GM06990 (cell line): ENCODE measurements at places on chromosomes 11 and 22.
A peak's percentile ranks its signal among the peaks of the same experiment; 100 is the strongest.

DNA sequence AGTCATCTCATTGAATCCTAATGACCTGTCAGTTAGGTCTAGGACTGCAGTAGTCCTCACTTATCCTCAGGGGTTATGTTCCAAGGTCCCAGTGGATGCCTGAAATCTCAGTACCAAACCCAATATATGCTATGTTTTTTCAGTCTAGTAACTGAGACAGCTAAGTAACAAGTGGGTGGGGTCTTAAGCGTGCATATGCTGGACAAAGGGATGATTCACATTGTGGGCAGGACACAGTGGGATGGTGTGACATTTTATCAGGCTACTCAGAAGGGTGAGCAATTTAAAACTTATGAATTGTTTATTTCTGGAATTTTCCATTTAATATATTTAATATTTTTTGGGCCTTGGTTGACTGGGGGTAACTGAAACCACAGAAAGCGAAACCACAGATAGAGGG lies 29.0 kb downstream of the DDX10 start:
- DNase-seq = no peak

DNA sequence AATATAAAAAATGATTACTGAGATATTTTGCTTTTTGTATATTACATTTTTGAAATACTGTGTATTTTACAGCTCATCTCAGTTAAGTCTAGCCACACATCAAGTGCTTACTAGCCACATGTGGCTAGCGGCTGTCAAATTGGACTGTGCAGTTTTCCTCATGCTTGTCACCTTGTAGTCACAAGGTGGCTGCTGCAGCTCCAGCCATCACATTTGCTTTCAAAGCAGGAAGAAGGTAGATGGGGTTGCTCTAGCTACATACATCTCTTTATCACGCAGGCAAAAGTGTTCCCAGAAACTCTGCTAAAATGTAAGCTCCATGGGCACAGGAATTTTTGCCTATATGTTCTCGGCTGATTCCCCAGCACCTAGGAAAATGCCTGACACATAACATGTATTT lies 61.5 kb downstream of the MICAL2 start:
- no peak for DNase-seq

GRCh38 chr11:79018371-79018849 lies 422.4 kb downstream of the TENM4 start:
- no peak for DNase-seq

DNA sequence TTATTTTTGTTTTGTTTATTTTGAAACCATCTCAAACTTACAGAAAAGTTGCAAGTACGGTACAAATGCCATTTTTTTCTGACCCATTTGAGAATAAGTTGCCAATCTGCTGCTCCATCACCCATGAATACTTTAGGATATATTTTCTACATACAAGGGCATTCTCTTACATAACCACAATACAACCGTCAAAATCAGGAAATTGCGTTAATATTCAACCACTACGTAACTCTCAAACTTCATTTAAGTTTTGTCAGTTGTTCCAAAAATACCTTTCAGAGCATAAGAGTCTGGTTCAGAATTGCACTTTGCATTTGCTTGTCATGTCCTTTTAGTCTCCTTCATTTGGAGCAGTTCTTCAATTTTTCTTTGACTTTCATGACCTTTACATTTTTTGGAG lies 194.3 kb upstream of the BDNF start:
- DNase-seq = no peak

DNA sequence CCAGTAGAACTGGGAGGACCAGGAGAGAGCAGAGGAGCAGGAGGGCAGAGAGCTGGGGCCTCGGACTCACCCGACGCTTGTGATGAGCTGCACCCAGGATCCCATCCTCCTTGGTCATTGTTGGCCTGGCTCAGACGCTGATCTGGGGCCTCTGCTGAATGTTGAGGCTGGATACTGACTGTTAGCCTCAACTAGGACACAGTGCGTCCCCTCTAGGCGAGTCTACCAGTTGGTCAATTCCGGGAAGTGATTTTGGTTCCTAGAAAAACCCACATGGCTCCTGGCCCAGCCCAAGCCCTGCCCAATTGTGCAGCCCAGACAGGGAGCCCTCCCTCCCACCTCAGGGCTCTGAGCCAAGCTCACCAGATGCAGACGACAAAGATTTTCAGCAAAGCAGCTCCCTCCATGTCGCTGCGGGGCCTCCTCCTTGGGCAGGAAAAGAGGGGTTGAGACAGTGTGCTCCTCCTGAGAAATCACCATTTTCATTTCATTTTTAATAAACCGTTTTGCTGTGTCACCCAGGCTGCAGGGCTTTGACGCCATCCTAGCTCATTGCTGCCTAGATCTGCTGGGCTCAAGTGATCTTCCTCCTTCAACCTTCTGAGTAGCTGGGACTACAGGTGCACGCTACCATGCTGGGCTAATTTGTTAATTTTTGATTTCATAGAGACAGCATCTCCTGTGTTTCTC lies at the start of gene APOL4:
APOL4 (minus strand) TSS at position 180 of the 690 bp plus-strand sequence; CDS start at position 105, 75 bp downstream.
- DNase-seq = no peak

GRCh38 chr11:92347454-92347853 lies 122.8 kb downstream of the FAT3 start:
- DNase-seq = no peak

- DNase-seq = no peak
Observed at GRCh38 chr11:134385774-134386565, 26.1 kb downstream of the B3GAT1 start.

DNA sequence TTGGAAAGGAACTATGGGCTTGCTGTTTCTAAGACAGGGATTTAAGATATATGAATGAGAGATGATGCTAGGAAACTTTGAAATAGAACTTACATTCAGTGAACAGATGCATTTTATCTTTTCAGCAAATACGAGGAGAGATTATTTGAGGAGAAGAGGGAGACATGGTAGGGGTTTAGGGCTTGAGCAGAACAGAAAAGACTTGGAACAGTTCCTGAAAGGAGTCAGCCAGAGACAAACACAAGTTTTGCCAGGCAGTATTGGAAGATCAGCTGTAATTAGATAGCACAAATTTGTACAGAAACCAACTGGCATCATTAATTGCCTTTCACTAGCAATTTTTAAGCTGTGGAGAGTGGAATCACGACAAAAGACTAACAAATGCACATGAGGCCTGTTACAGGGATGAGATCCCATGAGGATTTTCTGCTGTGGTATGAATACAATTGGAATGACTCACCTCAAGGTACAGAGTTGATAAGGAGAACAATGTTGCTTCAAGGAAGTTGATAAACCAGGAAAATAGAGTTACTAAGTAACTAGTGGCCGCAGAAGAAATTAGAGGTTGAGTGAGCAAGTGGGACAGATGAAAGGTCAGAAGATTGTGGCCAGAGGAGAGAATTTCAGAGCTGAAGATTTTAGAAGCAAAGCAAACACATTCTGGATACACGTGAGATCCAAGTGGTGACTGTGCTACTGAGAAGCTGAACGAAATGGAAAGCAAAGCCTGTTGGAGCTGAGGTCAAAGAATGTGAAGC lies 67.9 kb downstream of the CYB5R2 start:
- DNase-seq = no peak

- DNase-seq = no peak
Observed at GRCh38 chr11:3155691-3156258, 9.3 kb downstream of the OSBPL5 start.

GRCh38 chr11:7858006-7858405 lies 61.3 kb upstream of the OR5P2 start:
- DNase-seq = no peak

GRCh38 chr11:32894149-32894827 lies 1.7 kb downstream of the QSER1 start:
- peak; percentile 17 for DNase-seq

- no peak for DNase-seq
Observed at GRCh38 chr11:86615487-86615886, 56.9 kb downstream of the ME3 start.

DNA sequence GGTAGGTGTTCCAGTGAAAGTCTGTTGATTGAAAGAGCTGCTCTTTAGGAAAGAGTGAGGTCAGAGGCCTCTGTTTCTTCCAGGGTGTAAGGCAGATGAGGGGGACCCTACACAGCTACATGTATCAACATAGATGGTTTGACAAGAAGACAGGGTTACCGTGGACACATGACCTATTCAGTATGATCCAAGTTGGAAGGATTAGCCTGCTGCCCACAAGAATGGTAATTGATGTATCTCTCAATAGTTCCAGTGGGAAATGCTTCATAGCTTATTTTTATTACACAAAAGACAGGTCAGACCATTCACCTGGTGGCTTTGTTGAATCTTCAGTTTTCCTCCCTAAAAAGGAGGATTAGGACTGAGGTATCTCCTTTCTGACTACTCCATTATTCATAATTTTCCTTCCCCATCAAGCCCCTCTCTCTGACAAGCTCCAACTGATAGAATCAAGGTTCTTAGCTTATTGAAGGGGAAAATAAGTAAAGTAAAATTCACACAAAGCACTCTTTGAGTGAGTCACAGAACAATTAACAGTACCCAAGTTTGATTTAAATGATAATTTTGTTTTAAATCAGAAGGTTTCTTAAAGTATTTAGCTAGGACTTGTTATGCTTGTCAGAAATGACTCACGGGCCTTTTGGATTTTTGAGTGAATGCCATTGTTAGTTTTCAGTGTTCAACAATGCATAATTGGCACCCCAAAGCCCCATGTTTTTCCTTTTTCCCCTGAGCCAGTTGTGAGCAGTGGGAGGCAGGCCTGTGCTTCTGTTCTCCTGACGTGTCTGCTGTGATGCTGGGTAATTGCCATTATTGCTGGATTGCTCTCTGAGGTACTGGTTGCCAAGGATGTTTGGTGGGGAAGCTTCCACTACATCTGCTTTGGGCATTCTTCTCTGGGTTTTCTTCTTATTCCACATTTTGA lies 373.2 kb downstream of the DDX10 start:
- DNase-seq = no peak

- no peak for DNase-seq
Observed at GRCh38 chr22:33076343-33076742, 18.2 kb upstream of the SYN3 start.

- no peak for DNase-seq
Observed at GRCh38 chr11:11969380-11970215, 38.8 kb downstream of the DKK3 start.

GRCh38 chr11:80593648-80594374 lies 1153.0 kb upstream of the TENM4 start:
- no peak for DNase-seq

- no peak for DNase-seq
Observed at GRCh38 chr11:17415523-17416104, 27.2 kb upstream of the KCNJ11 start.

DNA sequence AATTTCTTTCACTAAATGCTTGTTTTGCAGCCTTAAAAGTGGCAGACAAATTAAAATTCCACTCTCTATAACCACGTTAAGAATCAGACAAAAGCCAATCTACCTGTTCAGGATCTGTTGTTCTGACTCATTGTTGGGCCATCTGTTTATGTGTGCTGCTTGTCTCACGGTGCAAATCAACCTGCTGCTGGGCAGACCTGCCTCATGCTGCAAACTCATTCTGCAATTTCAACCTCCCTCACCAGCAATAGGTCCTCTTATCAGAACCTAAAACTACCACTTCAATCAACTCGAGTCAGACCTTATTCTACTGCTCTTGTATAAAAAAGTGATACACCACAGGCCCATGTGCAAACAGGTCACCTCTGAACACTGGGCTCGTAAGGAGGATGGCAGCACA lies 75.1 kb downstream of the LARGE2 start:
- no peak for DNase-seq

DNA sequence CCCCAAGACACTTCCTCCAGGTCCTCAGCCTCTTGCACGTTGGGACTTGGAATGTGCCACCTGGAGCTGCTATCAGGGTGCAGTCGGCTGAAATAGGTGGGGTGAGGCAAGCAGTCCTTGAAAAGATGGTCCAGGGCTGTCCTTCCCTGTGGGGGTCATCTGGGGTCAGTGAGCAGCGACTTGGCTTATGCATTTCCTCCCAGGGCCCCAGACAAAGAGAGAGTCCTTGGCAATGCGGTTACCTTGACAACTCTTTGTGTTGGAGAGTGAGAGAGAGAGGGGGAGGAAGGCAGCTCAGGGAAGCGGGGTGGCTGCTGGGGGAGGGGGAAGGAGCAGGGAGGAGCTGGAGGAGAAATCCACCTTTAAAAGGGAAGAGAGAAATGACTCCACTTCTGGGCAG lies 93.8 kb downstream of the MIAT start:
- DNase-seq = peak; percentile 11

DNA sequence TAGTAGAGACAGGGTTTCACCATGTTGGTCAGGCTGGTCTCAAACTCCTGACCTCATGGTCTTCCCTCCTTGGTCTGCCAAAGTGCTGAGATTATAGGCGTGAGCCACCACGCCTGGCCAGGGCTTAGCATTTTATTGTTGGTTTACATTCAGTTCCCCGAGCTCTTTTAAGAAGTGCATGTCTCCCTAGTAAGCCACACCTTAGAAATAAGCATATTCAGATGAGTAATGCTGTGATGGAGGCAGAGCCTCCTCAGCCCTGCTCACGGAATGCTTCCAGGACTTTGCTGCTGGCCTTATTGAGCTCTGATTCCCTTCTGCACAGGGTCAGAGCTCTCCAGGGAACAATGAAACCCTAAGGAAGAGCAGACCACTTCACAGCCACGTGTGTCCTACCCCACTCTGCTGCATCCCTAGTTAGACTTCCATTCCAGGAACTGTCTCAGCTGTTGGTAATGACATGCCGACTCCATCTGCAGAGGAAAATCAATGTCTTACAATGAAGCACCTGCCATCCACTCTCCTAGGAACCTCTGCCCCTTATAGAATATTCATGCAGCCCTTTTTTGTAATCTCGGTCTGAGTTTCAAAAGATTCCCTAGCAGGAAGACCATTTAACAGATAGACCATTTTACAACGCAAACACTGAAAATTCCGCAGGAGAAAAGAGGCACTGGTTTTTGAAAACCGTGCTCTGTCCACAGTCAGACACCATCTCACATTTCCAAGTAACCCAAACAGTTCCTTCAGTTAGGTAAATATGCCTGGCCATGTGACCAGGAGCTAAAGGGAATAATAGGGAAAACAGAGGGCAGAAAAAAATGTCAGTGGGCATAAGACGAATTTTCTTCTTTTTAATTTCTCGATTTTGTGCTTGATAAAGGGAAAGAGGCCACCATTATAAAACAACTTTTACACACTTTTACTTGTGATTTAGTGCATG lies 1.7 kb upstream of the JAM3 start:
- no peak for DNase-seq

DNA sequence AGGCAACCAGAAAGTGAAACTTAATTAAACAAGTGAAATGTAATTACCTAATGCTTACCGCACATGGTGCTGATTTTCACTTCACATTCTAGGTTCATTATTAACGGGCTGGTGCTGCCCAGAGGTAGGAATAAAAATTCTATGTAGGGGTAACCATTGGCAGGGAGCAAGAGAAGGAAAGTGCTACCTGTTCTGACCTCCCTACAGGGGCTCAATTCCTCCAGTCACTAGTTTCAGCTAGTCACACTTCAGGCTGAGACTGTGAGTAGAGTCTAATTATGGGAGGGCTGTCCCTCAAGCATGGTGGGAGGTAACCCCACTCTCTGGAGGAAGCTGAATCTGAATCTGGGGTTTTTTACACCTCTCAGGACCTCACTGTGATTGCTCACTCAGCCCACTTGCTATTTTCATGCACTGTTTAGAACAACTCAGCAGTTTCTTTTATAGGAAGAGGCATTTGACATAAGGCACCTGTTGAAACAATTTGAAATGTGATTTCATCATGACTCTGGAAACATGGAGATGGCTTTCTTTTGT lies 75.4 kb downstream of the MAML2 start:
- peak; percentile 71 for DNase-seq

GRCh38 chr11:68256331-68256741 lies 15.4 kb downstream of the C11orf24 start:
- DNase-seq = no peak
